PC-9 (cell line): ENCODE measurements at places on chromosomes 16 and 17. TPM values are rescaled to one million over a fixed set of nuclear protein-coding genes. Genes with fewer than 3 reads are reported as not detected.

The CCL5 gene
- total RNA-seq: not detected in 2 replicates

DNA sequence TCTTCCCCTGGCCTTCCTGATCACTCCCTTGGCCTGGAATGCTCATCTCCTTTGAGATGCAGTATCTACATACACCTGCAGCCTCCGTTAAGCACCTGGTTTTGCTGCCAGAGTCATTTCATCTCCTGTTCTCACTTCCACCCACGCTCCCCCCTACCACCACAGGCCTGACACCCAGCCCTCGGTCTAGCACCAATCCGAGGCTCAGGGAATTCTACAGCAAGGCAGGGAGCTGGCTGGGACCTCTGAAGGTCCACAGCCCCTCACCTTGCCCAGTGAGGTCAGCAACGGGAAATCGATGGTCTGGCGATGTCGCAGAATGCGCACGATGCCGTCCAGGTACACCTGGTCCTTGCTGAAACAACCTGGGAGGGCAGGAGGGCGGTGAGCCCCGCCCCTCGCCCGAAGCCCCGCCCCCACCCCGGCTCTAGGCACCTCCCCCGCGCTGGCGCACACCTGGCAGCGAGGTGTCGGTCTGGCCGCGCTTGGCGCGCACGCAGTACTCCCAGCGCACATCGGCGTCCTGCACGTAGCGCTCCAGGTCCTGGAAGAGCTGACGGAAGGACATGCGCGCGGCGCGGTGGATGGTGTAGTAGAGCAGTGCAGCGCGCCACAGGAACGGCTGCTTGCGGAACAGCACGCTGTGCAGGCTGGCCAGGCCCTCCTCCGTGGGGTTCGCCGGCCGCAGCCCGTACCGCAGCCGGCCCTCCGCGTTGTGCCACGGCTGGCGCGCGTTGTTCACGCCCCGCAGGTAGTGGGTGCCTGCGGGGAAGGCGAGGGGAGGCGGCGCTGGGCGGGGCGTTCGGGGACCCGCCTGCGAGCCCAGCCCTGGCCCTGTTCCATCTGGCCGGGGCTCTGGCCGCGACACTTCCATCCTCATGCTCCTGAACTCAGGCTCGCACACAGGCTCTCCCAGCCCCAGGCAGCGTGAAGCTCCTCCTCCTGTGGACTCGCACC lies 5.7 kb downstream of the MATCAP1 start:
- peak overlapping the region; percentile 72 for H3K4me3 ChIP-seq
- H3K36me3 ChIP-seq: no peaks in the 10 kb centered on the region
- H3K27me3 ChIP-seq: no peaks in the 10 kb centered on the region

- no peaks in the 10 kb centered on the region for H3K4me1 ChIP-seq
- H3K27me3 ChIP-seq: no peaks in the 10 kb centered on the region
- no peak overlapping the region for H3K27ac ChIP-seq
- no peak for DNase-seq
Observed at GRCh38 chr16:2121853-2122252, 13.8 kb downstream of the PKD1 start.

DNA sequence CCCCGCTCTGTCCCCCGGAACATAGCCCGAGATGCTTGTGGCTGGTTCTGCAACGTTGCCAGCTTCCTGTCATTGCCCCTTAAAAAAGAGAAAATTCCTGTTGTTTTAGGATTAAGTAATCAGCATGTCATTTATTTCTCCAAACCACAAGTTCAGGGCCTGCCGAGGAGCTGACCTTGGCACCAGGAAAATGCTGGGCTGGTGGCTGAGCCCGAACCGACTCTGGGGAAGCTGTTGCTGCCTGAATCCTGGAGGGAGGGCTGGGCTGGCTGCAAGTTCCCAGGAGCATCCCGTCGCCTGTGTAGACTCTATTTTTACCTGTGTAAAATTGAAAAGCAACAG lies 130.9 kb upstream of the FOXF1 start:
- no peaks in the 10 kb centered on the region for H3K36me3 ChIP-seq
- H3K4me1 ChIP-seq: no peaks in the 10 kb centered on the region
- no peak overlapping the region for H3K4me3 ChIP-seq
- no peak overlapping the region for H3K27ac ChIP-seq

DNA sequence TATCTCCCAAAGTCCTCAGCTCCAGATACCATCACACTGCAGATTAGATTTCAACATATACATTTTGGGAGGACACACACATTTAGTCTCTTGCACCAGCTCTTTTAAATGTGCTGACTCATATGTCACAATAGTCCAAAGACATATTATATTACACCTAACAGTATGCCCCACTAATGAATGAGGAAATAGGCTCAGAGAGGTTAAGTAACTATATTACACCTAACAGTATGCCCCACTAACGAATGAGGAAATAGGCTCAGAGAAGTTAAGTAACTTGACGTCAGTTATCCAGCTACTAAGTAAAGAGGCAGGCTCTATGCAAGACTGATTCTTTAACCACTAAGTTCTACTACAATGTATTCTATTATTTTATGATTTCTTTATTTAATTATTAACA lies 9.7 kb downstream of the IRX6 start:
- H3K36me3 ChIP-seq: no peaks in the 10 kb centered on the region
- H3K27me3 ChIP-seq: no peaks in the 10 kb centered on the region
- no peak for DNase-seq
- peak overlapping the region; percentile 71 for H3K27ac ChIP-seq
